ENCODE measurements at places on chromosomes 7 and 10.

GRCh38 chr10:35561715-35562114 is 43.4 kb upstream of the GJD4 start:
- DNase-seq = no peak

DNA sequence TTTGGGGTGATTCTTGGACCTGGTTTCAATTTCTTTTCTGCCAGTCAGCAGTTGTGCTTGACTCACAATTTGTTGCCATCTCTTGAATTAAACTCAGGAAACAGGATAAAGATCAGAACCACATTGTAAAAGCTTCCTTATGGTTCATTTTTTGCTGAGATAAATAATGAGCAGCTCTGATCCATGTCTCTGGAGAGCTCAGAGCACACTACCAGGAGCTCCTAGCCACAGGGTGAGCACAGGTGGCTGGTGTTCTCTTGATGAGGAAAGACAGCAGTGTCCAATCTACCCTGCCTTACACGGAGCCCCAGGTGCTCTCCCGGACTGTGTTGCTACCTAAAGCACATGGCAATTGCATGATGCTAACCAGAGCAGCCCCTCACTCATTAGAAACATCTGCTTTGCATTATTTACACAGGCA is 17.2 kb upstream of the FAM170B start:
- DNase-seq = no peak

DNA sequence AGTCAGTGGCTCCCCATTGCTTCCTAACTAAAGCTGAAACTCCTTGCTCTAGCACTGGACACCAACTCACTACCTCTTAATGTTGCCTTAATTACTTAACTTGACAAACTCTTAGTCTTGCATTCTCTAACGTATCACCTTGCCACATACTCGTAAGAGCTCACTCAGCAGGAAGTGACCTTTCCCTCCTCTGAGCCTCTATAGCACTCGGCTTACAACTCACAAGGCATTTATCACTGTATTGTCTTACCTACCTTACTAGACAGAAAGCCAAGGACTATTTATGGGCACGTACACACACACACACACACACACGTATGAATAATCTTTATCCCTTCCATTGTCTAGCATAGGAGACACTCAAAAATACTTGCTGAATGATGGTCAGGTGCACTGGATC is 21.2 kb downstream of the CEP41 start:
- DNase-seq = no peak

GRCh38 chr7:155808549-155809331 is 3.5 kb downstream of the SHH start:
- DNase-seq = no peak

GRCh38 chr7:4170997-4171786 is 510.9 kb upstream of the FOXK1 start:
- no peak for DNase-seq

GRCh38 chr10:120735773-120736371 is 115.3 kb upstream of the WDR11 start:
- no peak for DNase-seq

DNA sequence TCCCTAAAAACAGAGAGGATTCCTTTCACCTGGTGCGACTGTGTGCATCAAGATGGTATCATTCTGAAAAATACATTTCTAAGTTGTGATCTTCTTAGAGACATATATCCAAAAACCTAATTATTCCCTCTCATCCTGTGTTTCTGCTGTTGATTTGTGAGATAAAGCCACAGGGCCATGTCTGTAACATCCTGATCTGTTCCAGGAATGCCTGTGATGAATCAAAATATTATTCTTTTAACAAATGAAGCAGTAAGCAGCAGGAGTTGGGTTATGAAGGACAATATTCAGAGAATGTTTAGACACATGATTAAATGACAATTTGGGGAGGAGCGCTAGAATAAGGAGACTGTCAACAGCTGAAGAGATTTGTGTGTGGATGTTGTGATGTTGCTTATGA is 731.4 kb downstream of the KCNMA1 start:
- no peak for DNase-seq

- no peak for DNase-seq
Observed at GRCh38 chr7:68922850-68923249, 675.4 kb upstream of the AUTS2 start.

DNA sequence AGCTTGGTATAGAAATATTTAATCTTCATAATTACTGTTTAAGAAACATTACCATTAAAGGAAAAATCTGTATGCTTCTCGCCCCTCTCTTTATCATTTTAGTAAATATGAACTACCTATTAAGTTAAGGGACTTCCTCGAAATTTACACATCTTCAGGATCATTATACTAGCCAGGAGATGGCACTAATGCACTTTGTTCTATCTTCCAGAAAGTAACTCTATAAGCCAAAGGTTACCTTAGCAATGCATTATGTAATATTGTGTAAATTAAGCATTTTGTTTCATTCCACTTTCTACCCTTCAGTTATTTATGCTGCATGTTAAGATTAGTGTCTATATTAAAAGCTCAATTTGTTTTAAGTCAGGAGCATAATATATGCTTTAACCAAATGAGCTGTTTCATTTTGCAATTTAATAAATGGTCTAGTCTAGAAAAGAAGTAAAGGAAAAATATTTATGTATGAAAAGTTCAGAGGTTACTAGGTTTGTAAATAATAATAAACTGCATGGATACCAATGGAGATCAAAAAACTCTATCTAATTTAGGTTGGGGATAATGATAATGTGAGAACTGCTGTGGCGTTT is 128.5 kb downstream of the ANKRD7 start:
- no peak for DNase-seq

- no peak for DNase-seq
Observed at GRCh38 chr10:67725567-67725966, 29.6 kb upstream of the CTNNA3 start.

DNA sequence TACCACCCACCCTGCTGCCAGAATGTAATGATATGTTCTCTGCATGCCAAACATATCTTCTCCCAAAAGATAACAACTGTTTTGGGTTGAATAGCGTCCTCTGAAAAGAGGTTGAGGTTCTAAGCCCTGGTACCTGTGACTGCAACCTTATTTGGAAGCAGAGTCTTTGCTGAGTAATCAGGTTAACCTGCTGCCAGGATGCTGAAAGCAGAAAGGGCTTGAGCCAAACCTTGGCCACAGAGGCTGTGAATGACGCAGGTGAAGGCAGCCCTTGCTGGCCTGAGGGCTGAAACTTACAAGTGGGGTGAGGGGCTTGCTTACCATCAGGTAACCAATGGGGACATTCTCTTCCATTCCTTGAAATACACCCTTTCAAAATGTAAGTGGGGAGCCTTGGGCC is 151.8 kb upstream of the RHEB start:
- no peak for DNase-seq

GRCh38 chr7:29005829-29006228 is 47.7 kb upstream of the TRIL start:
- DNase-seq = no peak

DNA sequence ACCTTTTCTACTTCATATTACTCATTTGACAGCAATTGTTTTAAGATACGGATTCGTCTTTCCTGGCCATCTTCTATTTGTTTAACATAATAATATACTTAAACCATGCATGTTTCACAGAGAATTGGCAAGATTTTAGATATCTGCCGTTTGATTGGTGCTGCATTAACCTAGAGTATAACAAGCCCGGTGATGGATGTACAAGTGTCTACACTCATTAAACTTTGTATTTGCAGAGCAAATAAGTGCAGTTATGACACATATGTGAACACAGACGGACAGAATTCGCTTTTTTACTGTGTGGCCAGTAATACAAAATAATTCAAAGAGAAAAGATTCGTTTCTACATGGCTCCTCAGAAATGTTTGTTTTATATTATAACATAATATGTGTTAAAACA is 116.1 kb downstream of the ARL4A start:
- DNase-seq = no peak

DNA sequence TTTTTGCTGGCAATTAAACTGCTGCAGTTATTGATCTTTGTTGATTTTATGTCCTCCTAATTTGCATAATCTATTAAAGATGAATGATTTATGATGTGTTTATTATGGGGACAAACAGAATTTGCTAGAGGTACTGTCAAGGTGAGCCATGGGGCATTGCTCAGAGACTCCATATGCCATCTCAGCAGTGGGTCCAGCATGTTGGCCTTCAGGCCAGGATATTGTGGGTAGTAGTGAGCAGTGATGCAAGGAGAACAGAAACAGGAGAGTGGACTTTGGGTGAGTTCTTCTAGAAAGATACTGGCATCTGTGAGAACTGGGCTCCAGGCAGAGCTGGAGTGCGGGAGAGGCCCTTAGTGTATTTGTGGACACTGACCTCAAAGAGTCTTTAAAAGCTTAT is 65.9 kb downstream of the PAX2 start:
- DNase-seq = no peak

GRCh38 chr10:97380516-97380915 is 20.6 kb downstream of the RRP12 start:
- no peak for DNase-seq

DNA sequence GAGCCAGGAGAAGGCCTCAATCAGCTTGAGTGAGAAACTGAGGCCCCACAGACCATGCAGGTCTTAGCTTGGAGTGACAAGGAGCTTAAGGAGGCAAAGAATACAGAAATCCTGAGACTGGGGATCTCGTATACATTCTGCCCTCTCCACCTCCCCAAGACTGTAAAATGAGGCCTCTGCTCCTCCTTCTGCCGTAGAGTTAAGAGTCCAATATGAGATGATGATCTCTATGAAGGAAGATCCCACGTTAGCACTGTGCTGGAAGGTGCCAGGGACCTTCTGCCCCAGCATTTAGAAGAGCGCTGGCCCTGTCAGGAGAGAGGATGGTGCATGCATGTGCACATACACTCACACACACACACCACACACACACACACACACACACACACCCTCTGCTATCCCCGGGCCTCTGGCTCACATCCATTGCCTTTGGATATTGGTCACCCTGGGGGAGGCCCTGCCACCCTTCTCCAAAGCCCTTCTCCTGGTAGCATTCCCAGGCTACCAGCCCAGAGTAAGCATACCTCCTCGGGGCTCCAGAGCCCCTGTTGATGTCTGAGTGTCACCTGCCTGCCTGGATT is 15.0 kb downstream of the ZCCHC24 start:
- DNase-seq = no peak

DNA sequence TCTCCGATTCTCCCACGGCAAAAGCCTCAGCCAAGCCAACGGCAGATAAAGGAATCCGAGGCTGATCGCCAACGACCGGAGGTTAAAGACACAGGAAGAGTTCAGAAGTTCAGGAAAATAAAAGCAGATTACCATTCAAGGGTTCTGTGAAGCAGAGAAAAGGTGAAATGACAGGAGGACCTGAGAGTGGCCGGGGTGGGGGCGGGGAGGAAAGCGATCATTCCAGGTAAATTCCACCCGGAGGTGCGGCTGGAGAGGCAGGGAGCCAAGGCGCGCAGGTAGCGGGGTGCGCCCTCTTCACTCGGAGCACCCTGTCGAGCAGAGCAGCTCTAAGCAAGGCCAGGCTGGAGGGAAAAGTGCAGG is 35.3 kb upstream of the SEPHS1 start:
- no peak for DNase-seq

DNA sequence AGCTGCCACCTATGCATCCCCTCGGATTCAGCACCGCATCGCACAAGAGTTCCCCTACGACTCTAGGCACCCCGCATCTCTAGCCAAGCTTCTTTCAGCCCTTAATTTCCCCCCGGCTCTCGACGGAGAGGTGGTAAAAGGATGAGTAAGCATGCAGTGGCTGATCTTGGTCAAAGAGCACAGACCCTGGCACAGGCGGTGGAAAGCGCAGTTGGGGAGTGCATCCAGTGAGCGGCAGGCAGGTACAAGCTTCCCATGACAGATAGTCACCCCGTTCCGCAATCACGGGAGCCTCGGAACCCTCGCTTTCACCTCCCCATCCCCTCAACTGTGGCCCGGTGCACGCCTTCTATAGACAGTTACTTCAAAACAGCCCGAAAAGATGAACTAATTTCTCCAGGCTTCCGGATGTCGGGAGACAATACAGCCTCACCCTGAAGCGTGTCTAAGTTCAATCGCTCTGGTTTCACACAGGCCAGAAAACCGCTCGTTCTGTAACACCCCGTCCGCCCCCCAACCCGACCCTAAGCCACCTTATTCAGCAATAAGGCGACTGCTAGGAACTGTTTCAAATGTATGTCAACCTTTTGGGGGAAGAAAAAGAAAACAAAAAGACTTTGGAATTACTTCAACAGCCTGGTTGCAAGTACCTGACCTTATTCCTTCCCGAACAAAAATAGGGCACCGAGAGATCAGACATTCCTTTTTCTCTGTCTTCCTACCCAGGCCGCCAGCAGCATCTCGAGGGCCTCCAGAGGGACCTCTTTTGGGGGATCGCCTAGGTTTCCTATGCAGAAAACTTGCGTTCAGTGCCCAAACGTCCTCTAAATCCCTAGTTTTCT is 1.4 kb downstream of the RHEB start:
- peak; percentile 42 for DNase-seq

- no peak for DNase-seq
Observed at GRCh38 chr7:142196066-142196840, 61.6 kb downstream of the PRSS58 start.

DNA sequence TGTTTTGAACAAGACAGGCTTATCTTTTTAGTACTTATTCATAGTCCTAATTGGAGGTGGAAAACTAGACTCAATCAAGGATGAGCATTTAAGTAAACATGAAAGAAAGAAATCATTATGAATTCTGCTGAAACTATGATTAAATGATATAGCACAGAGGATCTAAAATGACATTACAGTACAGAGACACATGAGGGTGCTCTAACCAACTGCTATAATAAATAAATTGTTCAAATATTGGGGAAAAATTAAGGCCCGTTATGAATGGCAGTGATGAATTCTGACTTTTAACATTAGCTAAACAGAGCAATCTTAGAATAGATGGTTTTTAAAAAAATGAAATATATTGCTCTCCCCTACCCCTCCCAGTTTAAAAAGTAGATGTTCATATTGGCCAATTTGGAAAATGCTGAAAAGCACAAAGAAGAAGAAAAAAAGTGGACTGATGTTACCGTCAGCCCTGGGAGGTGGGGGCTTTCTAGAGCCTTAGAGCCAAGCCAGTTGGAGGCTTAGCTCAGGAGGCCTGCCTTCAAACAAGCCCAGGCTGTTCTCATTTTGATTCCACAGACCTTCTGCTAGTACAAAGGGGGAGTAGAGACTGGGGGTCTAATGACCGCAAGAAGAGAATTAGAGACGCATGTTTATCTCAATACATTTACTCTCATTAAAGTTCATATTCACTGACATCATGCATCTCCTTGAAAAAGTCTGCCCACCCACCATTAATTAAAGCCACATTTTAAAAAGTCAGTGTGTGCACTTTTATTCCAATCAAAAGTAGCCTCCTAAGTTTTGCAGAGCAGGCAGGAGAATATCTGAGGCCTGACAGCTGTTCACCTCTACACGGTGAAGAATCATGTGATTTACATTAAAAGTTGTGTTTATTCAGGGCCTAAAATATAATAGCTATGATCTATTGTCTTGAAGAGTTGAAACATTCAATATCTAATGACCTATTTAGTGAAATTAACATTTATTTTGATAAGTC is 10.0 kb downstream of the WNT2 start:
- DNase-seq = no peak

DNA sequence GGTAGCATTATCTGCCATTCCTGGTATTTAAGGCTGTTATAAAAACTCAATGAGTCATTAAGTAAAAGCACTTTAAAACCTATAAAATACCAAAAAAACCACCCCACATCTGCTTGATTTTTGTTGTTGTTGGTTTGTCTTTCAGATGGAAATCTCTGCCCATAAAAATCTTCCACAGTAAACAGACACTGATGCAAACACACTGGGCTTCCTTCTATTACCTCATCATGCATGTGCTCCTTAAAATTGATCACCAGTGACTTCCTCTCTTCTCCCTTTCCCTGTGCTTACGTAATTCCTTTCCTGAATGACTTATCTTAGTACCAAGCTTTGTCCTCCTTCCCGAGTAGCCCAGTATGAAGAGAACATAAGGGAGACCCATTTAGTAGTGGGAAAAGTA is 167.2 kb downstream of the EVX1 start:
- no peak for DNase-seq

- DNase-seq = no peak
Observed at GRCh38 chr10:69895759-69896158, 94.1 kb downstream of the COL13A1 start.
